ENCODE measurements at places on chromosomes 6 and 20.

GRCh38 chr6:22271081-22271480 is 25.8 kb downstream of the PRL start:
- no peak for DNase-seq

GRCh38 chr6:114075300-114075699 is 104.4 kb upstream of the HDAC2 start:
- DNase-seq: no peak

DNA sequence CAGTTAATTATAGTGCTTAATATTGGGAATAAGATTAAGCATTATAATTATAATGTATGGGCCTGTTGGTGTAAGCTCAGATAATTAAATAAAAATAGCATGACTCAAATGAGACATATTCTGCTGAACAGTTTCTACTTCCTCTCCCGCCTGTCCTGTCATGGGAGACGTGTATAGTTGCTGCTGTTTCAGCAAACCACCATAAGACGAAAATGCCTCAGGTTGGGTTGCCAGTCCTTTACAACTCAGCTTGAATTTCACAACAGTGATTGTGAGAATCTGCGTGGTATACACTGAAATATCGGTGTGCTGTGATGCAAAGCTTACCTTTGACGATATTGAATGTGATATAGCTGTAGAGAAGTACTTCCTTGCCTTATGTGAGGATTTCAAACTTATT is 99.5 kb downstream of the POPDC3 start:
- no peak for DNase-seq

- DNase-seq: no peak
These were observed 4.7 kb downstream of the NAA20 start for GRCh38 chr20:20021835-20022234.

DNA sequence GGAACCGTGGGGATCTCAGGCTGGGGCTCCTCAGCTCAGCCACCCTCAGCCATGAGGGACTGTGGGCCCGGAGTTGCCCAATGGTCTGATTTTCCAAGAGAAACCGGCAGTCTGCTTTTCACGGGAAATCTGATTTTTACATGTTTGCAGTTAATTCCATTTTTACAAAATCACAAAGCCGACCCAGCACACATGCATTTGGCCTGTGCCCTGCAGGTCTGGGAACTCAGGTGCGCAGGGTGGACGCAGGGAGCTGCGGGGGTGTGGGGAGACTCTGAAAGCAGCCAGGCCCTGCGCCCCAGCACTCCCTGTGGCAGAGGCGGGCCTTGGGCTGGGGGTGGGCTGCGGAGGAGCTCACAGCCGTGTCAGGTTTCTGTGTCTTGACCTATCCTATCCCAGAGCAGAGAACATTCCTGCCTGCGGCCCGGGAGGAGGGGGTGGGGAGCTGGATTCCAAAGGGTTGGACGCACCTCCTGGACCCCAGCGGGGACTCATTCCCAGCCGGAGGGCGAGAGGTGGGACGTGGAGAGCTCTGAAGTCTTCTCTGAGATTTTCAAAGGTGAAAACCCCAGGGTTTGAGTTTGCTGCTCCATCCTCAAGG is 60.6 kb downstream of the ADNP start:
- DNase-seq: no peak

DNA sequence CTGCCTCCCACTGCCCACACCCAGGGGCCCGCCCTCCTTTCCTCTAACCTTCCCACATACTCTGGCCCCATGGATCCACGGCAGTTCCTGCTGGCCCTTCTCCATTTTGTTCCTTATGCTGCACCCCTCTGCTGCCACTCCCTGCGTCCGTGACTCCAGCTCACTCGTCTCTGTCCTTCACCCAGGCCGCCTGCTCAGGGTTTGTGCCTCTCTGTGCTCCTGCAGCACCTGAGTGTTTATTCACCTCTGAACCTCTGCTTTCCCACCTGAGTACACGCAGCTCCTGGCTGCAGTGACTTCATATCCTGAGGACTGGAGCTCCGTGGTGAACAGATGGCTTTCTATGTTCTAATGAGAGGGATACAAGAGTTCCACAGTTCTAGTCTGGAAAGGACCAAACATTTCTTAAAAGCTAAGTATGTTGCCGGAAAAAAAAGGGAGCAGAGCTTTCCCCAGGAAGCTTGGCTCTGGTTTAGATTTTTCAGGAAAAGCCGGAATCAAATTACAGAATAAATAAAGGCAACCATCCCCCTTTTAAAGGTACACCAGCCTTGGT is 1.5 kb upstream of the GNRH2 start:
- DNase-seq: no peak

DNA sequence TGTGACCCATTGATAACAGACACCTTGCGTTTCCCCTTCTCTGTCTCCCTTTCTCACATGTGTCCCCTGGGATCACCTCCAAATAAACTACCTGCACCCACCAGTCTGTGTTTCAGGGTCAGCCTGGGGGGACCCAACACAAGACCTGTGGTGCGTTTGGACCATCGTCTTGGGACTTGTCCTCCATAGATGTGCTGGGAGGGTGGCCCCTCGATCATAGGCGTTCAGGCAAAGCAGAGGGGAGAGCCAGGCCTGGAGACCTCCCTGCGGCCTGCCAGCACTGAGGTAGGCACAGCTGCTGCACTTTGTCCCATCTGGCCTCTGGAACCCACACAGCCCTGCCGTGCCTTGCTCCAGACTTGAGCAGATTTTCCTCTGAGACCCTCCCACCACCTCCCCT is 18.1 kb downstream of the CST9 start:
- no peak for DNase-seq

DNA sequence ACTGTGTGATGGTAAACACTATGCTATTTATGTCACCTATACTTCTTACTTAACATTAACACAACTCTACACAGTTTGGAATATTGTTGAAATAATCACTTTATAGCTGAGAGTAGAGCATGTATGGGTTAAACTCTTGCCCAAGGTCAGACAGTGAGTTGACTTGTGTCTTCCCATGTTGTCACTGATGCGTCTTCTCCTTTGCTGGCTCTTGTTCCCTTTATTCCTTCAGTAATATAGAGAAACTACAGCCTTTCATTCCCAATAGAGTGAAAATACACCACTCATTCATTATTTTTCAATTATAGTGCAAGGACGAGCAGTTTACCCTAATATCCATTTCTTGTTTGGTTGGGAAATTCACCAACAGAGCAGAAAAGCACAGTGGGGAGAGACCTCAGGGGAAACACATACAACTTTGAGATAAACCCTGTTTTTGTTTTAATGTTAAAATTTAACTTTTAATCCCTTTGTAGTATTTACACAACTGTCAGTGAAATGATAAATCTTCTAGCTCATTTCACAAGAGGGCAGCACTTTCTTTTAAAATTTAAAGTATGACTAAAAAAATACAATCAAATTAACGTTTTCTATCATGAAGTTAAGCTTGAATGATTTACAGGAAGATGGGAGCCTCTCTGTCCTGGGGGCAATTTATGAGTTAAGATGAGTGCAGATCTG is 363.0 kb downstream of the UTRN start:
- no peak for DNase-seq

DNA sequence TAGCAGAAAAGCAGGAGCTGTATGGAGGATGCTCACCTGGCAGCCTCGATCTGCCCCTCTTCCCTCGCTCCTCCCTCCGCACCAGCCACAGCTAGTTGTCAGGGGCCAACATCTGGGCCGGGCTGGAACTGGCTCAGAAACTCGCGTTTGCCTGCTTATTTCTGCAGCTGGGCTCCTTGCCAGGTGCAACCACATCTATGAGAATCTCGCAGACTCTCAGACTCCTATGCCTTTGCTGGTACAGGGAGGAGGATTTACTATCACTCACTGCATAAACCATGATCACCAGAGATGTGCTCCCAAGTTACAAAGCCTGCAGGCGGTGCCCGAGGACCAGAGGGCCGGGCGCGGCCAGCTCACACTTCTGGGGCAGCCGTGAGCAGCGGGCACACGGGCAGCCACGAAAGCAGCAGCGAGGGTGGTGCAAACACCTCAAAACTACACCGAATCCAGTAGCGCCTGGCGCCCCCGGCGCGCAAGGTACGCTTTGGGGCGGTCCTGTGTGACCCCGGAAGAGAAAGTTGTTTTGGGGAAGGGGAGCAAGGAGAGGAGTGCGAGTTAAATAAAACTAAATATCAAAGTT is 577 bp upstream of the LRRC1 start:
- no peak for DNase-seq

- DNase-seq: no peak
These were observed 38.8 kb downstream of the SESN1 start for GRCh38 chr6:109055771-109056235.

DNA sequence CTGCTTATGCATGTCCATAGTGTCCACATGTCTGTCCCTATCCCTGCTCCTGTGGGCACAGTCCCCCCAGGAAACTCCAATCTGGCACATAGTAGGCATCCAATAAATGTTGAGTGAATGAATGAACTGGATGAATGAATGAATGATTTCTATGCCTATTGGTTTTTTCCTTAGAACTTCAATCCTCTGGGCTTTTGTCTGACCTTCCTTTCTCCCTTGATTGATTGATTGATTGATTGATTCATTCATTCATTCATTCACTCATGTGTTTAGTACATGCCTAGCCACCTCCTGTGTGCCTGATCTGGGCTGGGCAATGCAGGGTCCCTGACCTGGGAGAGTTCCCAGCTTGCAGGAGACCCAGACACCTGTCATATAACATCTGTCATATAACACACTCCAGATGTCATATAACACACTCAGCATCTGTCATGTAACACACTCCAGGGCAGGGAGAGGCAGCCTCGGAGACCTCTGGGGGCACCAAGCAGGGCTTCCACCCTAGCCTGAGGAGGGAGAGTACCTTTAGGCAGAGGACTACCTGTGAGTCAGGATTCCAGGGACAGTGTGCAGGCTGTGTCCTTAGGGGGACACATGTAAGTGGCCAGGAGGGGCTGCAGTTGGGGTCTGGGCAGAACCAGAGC is 17.9 kb downstream of the VSTM2L start:
- DNase-seq: no peak

DNA sequence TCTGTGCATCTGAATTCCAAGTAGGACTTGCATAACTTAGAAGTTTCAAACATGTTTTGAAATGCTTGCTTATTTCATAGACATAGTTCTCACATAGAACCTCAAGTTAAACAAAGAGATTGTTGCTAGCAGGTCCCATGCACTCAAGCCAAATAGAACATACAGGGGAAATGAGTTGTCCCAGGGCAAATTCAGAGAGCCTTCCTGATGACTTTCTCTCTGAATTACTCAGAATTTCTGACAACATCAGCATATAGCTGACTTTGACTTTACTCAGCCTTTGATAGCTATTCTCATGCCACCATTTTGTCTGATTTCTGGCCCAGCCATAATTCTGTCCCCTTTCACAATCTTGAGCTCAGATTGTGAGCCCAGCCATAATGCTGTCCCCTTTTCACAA is 333.2 kb upstream of the PLCB4 start:
- no peak for DNase-seq

GRCh38 chr6:108030211-108030610 is 44.3 kb downstream of the OSTM1 start:
- DNase-seq: no peak

All from esophagus squamous epithelium (tissue), 5 donors.